ENCODE measurements at places on chromosomes 5 and 9.

GRCh38 chr5:116013207-116013785, 19.0 kb upstream of the ARL14EPL start:
- DNase-seq, result no peak

GRCh38 chr5:134097211-134097749, 17.2 kb upstream of the TCF7 start:
- DNase-seq, result no peak

GRCh38 chr9:127463911-127464310, 12.6 kb downstream of the LRSAM1 start:
- DNase-seq, result no peak

DNA sequence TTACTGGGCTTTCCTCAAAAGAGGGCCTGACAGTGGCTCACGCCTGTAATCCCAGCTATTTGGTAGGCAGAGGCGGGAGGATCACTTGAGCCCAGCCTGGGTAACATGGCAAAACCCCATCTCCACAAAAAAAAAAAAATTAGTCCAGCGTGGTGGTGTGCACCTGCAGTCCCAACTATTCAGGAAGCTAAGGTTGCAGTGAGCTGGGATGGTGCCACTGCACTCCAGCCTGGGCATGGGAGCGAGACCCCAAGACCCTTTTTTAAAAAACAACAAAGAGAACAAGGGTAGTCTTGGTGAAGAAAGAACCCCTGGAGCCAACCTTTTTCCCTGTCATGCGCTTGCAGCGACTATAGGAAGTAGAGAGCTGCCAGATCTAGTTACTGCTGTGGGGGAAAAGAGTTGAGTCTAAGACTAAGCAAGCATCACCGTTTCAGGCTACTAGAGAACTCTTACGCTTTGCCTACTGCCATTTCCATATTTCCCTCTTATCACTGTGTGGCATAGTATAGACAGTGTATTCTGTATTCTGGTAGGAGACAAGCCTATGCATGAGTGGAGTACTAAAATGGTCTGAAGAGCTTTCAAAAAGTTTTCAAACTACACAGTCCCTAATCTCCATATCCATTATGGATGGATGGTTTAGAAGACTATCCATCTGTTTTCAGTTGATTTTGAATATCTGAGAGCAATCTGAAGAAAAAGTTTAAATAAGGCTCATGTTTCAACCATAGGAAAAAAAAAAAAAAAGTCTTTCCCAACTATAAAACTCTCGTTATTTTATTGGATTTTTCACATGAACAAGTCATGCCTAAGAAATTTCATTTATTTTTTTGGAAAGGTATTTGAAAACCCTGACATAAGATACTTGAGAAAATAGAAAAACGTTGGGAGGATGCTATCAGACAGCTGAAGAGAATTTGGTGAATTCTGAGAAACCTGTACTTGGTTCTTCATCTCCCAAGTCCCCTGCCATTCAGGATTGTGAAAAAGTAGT, 2.6 kb downstream of the C9orf40 start:
- no peak for DNase-seq

DNA sequence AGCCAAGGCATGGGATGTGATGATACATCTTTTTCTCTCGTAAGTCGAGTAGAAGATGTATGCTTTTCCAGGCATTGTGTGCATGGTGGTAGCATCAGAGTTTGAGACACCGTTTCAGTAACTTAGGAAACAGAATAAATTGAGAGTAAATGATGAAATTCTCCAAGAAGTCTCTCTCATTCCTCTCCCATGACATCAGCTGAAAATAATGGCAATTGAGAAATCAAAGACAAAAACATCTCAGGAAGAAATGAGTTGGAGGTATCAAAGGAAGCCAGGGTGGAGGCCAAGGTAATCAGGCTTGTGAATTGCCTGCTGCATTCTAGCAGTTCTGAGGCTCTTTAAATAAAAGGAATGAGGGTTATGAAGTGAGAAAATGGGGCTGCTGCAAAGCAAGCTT, 53.9 kb downstream of the SGCD start:
- DNase-seq, result no peak

GRCh38 chr5:125491986-125492492, 745.6 kb upstream of the ZNF608 start:
- DNase-seq, result no peak

- no peak for DNase-seq
Observed at GRCh38 chr5:178931846-178932760, 8.9 kb upstream of the ZNF454 start.

Measured in GF-D8 (cell line).